Activated CD4-positive, alpha-beta T cell treated with anti-CD3 and anti-CD28 coated beads for 24 hours (primary cell): ENCODE measurements at places on chromosomes 7 and 10.

DNA sequence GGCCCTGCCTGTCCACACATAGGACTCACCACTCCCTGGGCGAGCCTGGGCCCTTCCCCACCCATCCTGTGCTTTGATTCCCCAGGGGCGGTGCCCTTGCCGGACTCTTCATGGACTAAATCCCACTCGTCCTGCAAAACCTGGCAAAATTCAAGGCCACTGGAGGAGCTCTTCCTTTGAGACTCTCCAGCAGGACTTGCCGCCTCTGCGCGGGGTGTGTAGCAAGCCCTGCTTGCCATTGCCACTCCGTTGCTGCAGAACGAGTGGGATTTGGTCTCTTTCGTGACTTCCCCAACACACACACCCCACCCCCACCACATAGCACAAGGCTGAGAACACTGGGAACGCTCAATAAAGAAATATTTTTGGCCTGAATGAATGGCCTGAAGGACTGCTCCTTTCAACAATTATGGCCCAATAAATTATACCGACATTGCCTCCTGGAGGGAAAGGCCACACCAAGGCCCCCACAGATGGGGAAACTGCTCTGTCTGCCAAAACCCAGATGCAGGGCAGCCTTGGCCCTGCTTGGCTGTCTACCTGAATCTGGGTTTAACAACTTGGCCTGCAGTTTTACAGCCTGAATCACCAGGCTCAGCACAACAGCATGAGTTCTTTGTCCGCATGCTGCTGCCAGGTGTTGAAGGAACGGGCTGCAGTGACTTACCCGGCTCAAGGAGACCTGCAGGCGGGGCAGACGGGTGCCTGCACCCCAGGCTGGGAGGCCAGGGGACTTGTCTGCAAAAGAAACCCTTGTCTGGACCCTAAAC, 72.8 kb upstream of the KAT6B start:
- no peak for DNase-seq

GRCh38 chr7:71339924-71340323, 208.0 kb downstream of the GALNT17 start:
- DNase-seq = no peak

GRCh38 chr10:73915206-73915851, 4.4 kb downstream of the PLAU start:
- no peak for DNase-seq

DNA sequence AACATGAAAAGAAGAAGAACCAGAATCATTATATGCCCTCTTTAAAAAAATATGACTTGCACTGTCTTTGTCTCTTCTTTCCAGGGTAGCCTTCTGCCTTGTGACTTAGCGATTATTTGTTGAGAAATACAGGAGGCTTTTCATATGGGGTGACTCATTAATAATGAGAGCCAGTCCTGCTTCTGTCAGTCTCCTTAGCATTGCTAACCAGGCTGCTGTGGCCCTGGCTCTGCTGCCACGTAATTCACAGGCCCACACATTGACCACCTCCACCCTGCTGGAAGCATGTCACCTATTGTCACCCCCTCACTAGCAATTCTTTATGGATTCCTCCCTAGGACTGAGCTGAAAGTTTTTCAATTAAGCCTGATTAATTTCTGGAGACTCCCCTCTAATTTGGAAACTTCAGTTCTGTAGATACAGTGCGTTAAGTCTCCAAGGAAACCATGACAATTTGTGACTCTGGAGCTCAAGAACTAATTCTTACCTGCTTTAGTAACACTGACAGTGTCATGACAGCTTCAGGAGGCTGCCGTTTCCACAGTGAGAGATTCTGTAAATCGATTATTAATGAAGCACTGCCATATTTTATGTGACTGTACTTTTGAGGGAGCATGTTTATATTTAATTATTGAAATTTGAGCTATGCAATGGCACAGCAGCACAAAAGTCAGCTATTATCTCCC, 267.9 kb upstream of the SP8 start:
- DNase-seq = no peak

DNA sequence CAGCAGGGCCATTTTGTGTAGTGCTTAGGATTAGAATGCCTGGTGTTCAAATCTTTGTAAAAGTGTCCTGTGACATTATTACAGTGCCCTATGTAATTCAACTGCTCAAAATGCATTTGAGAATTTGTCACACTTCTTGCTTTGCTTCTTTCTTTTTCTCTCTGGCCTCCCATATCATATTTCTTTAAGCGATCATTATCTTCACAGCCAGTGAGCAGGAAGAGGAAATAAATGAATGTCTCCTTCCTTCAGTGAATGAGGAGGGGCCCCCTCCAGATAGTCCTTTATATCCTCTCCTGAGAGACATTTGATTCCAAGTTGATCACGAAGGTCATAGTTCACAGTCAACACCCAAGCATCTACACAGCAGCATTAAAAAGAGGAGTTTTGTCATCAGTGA, 425.1 kb upstream of the NPVF start:
- DNase-seq = no peak

DNA sequence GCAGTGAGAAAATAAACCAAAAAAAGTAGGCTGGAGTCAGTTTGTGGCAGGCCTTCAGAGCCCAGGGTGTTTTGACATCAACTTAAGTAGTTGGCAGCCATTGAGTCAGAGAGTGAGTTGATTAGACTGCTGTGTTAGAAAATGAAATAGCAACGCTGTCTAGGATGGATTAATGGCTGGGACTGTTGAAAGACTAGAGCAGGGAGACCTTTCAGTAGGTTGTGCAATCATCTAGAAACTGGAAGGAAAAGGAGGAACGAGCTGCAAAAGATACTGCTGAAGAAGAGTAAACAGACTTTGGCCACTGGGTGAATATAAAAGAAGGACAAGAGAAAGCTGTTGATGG, 28.6 kb upstream of the TRIL start:
- no peak for DNase-seq

GRCh38 chr7:39621784-39622411, 1.5 kb upstream of the RALA start:
- no peak for DNase-seq

DNA sequence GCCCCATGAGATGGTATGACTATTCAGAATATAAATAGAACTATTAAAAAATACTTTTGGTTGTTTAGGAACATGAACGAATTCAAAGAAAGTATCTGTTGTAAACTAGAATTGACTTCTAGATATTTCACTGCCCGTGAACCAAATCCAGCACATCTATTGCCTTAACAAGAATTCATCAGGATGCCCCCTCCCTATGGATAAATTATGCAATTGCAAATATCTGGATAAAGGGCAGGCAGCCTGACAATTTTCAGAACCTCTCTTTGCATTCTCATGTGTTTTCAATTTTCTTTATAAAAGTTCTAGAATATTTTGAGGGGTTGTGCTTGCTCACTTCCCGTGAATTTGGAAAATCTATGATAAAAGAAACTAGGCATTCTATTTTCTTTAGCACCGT, 822.1 kb upstream of the SORCS1 start:
- DNase-seq = no peak

DNA sequence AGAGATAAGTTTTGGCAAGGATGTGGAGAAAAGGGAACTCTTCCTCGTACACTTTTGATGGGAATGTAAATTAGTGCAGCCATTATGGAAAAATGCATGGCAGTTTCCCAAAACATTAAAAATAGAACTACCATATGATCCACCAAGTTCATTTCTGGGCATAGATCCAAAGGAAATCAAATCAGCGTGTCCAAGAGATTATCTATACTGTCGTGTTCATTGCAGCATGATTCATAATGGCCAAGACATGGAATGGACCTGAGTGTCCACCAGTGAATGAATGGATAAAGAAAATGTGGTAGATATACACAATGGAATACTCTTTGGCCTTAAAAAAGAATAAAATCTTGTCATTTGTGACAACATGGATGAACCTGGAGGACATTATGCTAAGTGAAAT, 70.3 kb upstream of the RSU1 start:
- no peak for DNase-seq

- DNase-seq = no peak
Measured at GRCh38 chr7:12623885-12624498, 53.5 kb downstream of the SCIN start.

DNA sequence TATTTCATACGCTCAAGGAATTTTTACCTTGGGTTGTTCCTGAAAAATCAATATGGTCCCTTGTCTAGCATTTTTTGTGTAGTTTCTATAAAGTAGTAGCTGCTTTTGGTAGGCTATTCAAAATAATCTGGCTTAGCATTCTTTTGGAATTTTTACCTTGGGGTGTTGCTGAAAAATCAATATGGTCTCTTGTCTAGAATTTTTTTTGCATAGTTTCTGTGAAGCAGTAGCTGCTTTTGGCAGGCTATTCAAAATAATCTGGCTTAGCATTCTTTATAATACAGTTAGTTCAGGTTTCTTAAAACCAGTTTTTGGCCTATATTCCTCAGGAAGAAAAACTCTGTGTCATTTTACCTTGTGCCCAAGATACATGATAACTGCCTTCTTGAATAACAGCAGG, 301.9 kb downstream of the SUGCT start:
- DNase-seq = no peak

GRCh38 chr7:139065323-139065722, 29.5 kb upstream of the ZC3HAV1L start:
- DNase-seq = no peak

DNA sequence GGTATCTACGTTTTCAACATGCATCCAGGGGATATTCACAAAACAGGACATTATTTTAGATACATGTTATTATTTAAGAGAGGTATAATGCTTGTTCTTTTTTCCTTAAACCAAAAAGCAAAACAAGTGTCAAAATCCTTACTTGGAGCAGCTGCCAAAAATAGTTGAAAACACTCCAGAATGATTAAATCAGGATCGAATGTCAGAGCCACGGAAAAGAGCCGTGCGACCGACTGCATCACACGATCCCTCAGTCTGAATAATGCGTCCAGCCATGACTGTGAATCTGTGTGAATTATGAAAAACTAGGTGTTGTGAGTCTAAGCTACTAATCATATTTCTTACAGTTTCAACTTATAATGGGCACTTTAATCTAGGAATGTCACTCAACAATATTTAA, 126.0 kb downstream of the PARD3 start:
- no peak for DNase-seq

DNA sequence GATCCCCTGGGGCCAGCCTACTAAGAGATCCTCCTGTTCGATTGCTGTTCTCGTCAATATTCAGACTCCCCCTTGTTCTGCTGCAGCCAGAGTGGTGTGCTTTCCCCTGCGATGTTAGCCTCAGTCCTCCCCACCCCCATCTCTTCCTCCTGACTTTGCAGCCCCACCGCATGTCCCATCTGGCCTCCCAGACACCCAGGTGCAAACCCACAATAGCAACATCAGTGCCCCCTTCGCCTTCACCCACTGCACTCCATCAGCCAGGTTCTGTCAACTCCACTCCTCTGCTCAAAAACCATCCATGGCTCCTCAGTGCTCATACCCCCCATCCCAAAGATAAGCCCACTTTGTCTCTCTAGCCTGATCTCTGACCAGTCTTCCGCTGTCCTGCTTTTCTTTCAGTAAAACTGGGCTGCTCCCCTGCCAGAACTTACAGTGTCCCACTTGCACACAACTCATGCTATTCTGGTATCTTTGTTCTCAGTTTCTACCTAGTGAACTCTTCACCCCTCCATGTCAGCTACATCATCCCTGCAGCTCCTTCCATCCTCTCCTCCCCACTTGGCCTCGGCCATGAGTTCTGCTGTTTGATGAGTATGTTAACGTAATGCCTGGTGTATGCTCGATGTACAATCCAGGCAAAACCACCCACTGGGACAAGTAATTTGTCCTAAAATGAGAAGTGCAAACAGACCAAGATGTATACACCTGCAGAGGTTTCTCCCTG, 26.6 kb downstream of the COL13A1 start:
- DNase-seq = no peak

GRCh38 chr10:84613336-84614021, 285.1 kb downstream of the CCSER2 start:
- DNase-seq = no peak

DNA sequence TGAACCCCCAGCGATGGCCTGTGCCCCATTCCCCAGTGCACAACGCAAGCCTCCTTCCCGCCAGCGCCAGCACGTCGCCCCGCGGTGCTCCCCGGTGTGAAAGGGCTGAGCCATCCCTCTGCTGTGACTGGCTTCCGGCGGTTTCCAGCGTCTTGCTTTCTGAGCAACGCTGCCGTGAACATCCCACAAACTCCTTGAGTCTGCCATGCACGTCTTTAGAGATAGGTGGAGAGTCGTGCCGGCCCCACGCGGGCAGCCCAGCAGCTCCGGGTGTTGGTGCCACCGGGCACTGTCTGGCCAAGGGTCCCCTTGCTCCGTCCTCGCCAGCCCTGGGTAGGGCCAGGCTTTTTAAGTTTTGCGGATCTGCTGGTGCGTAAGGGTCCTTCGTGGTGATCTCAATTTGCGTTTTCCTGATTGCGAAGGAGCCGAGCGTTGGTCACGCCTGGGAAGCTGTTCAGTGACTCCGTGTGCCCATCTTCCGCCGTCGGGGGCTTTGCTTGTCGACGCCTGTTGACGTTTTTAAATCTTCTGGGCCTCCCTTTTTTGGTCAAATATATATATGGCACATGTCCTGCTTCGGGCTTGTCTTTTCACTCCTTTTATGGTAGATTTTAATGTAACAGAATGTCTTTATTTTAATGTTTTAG, 70.6 kb downstream of the FOXL3 start:
- DNase-seq = no peak

DNA sequence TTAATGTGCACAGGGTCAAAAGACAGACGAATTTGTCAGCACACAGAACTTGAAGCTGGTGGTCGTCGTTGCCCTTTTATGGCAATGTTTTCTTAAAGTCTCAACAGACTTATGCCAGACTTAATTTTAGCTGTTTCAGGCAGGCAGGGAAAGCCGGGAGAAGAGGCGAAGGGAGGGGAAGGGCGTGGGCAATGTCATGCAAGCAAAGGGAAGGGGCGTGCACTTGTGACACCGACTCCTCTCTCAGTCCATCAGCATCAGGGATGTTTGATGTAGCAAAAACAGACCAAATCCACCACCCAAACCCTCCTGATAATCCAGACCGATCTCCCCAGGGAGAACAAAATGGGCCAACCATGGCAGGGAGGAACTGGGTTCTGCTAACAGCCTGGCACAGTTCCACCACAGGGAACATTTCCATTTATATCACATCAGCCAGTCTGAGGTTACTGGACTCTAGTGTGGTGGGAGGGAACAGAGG, 118.1 kb upstream of the RHEB start:
- no peak for DNase-seq

DNA sequence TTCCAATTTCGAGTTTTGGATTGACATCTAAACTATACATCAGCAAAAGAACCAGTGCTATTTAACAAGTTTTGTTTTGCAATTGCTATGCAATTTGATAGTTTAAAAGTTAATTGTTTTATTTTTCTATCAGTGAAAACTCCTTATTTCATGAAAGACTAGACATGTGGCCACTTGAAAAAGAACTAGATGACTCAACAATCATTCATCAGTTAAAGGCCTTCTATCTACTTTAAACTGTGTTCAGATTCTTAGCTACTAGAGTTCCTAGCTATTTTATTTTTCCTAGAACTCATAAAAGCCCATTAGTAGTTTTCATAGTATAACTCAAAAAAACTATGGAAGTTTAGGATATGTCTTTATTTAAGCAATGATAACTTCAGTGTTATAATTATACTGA, 104.6 kb upstream of the LSM8 start:
- no peak for DNase-seq

DNA sequence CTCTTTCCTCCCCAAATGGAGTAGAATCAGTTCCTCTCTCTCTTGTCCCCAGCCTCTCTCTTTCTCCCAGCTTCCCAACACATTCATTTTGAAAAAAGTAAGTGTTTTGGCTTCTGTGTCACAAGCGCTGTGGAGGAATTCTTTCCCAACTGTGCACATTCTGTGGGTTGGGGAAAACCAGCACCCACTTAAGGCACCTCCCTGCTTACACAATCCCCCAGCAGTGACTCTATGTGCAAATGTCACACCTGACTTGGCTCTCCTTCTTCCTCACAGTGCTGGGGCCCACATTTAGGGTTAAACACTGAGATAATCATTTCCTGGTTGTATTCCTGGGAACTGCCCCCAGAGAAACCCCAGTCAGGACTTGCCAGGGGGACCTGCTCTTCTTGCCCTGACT, 358.1 kb upstream of the ZNF32 start:
- DNase-seq = no peak
